ENCODE measurements at places on chromosomes 3 and 15. TPM values are rescaled to one million over a fixed set of nuclear protein-coding genes. Genes with fewer than 3 reads are reported as not detected.

GRCh38 chr3:31079689-31080088 lies 185.2 kb upstream of the GADL1 start:
- DNase-seq, result no peak

- DNase-seq, result no peak
These were observed 1.6 kb downstream of the FBXL22 start for GRCh38 chr15:63598473-63599400.

DNA sequence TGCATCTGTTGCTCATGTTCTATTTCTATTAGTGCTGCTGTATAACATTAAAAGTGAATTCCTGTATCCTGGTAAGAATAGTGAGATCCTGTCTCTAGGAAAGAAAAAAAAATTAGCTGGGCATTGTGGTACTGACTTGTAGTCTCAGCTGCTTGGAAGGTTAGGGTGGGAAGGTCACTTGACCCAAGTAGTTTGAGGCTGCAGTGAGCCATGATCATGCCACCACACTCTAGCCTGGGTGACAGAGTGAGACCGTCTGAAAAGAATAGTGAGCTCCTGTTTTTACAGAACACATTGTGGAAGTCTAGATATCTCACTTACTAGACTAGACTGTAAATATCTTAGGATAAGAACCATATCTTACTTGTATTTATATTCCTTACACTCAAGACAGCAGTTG lies 4.6 kb downstream of the ATP11B start:
- no peak for DNase-seq

DNA sequence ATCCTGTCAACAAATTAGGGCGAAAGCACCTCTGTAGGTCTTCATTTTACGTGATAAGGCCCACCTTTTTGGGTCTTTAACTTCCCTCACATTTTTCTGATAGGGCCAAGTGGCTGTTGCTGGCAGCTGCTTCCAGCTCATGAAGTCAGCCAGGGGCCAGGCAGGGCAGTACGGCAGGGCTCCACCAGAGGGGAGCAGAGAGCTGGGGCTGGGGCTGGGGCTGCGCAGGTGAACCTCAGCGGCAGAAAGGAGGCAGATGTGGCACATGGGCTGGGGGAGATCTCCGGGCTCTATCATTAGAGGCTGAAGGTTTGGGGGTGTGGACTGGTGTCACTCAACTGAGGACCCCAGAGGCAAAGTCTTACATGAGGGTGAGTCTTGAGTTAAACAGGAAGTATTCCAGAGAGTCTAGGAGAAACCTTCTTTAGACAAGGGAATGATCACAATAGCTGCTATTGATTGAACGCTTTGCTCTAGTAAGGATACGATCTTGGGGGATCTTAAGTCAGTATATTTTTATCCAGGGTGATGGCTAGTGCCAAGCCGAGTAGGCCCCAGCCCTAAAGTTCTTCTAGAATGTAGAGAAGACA lies 62.8 kb upstream of the MEX3B start:
- DNase-seq, result no peak

DNA sequence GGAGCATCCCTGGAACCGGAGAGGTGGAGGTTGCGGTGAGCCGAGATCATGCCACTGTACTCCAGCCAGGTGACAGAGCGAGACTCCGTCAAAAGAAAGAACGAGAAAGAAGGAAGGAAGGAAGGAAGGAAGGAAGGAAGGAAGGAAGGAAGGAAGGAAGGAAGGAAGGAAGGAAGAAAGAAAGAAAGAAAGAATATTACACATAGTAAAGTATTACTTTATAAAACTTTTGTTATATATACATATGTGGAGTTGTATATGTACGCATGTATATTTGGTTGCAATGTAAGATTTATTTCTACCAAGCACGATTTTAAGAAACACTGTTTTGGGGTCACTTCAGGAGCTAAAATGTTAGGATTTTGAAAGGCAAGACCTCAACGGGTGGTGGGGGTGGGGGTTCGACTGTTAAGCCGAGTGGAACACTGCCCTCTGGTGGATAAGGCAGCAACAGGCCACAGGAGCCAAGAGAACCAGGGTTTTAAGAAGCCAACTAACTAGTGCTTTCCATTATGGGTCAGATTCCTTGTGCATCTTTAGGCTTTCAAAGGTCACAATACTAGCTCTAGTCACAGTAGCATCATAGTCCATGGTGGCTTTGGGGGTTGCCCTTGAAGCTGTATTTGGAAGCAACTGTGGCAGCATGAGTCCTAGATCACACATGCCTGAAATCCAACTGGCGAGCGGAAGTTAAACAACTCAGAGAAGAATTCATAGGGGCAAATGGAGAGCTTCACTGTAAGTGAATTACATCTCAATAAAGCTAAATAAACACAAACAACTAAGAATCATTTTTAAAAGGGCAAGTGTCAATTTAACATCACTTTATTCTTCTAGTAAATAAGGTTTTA lies 22.5 kb downstream of the GLB1 start:
- DNase-seq, result peak; percentile 9

DNA sequence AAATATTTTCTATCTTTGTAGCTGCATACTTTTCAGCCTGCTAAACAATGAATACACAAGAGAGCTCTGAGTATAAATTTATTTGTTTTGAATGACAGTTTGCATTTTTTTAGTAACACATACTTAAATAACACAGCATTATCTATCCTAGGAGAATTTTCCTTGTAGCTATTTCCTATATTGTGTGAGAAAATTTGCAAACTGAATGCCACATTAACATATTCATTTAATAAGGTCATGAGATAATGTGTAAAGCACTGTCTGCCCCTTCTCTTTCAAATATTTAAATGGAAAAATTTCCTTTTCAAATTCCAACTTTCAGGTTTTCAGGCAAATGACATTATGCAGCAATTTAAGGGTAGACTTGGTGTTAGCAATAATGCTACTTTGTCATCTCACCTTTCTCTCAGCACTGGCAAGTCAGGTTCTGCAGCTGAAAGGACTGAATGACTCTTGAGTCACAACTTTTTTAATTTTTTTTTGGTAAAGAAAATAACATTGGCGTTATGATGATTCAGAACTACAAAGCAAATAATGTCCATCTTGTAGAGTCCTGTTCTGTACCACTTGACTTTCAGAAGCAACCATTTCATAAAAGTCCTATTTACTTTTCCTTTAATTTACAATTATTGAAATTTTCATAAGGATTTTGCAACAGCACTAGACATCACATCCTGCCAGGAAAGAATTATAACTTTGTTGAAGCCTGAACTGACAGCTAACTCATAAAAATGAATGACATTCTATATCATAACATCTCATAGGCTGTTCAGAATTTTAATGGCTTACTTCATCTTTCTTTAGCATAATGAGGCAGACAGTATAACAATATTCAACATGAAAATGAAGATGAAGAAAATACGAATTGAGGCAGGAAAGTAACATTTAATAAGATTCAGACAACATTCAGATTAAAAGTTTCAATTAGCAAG lies 681.6 kb upstream of the SEMA6D start:
- peak; percentile 41 for DNase-seq

DNA sequence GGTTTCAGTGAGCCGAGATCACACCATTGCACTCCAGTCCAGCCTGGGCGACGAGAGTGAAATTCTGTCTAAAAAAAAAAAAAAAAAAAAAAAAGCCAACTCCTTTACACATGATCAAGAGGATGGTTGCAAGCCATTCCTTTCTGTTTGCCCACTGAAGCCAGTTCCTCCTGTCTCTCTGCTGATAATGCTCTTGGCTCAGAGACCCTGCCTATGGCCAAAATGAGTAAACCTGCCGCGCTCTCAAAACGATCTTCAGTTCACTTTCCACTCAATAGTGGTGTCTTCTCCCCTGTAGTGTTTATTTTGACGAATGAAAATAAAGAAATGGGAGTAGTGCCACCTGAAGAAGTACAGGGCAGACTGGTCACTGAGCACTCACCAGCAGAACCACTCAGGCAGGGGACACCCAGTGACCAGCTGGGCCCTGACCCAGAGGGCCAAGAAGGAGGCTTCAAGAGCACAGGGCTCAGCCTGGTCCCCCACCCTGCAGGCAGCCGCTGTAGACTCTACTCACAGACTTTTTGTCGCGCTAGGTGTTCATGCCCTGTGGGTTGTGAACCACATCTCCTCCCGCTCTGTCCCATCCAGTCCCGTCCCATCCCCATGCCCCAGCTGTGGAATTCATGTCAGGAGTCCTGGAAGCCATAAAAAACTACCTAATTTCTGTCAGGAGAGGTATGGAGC lies 23.6 kb downstream of the GRAMD2A start:
- DNase-seq, result no peak

GRCh38 chr3:11331101-11331500 lies 58.9 kb downstream of the ATG7 start:
- peak; percentile 27 for DNase-seq

DNA sequence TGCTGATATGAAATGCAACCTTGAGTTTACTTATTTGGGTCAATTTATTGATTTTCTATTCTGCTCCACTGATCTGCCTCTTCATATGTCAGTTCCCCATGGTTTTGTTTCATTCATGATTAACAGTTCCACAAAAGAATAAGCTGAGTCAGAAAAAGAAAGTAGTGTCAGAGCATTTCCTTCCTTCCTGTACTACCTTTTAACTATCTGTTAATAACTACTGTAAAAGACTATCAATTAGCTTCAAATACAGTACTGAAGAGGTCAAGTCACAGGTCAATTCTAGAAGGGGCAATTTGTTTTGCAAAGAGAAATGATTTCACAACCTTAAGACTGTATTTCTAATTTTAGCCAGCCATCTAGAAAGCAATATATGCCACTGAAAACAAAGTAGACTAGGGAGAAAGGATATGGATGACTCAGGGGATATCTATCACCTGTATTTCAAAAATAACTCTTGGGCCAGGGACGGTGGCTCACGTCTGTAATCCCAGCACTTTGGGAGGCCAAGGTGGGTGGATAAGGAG lies 129.5 kb downstream of the TFDP2 start:
- DNase-seq, result no peak

SCAANT1 gene
- polyA plus RNA-seq, result not detected

ABI3BP gene
- polyA plus RNA-seq, result 0.68 TPM

CHRFAM7A gene
- 0.06 TPM for polyA plus RNA-seq

WDR72 gene
- polyA plus RNA-seq, result not detected

ZMYND10 gene
- 0.53 TPM for polyA plus RNA-seq

Data from foreskin keratinocyte (primary cell).